Glutamatergic neuron (in vitro differentiated cells): ENCODE measurements at places on chromosomes 13 and 19.

GRCh38 chr13:46361276-46361934, 25.6 kb downstream of the RUBCNL start:
- DNase-seq = no peak

GRCh38 chr13:52665325-52665724, 12.7 kb downstream of the SUGT1 start:
- DNase-seq = no peak

GRCh38 chr13:40370661-40371060, 295.8 kb downstream of the FOXO1 start:
- no peak for DNase-seq

- DNase-seq = no peak
Measured at GRCh38 chr13:28551498-28551895, 56.6 kb upstream of the FLT1 start.

- DNase-seq = no peak
Measured at GRCh38 chr19:15062036-15062435, 12.8 kb downstream of the CASP14 start.

DNA sequence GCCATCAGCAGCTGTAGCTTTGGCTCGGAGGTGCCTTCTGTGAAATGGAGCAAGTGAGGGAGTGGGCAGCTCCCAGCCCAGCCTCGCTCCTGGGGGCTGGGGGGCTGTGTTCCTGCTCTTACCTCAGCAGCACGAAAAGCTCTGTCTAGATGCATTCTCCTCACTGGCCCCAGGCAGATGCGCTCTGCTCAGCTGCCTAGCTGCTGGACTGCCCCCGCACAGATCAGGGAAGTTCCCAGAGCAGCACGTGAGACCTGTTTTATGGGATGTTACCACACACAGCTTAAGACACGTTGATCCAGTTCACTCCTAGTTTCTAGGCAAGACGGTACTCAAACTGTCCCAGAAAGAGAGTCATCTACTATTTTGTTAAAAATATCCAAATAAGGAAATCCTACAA, 13.6 kb downstream of the LCP1 start:
- no peak for DNase-seq

DNA sequence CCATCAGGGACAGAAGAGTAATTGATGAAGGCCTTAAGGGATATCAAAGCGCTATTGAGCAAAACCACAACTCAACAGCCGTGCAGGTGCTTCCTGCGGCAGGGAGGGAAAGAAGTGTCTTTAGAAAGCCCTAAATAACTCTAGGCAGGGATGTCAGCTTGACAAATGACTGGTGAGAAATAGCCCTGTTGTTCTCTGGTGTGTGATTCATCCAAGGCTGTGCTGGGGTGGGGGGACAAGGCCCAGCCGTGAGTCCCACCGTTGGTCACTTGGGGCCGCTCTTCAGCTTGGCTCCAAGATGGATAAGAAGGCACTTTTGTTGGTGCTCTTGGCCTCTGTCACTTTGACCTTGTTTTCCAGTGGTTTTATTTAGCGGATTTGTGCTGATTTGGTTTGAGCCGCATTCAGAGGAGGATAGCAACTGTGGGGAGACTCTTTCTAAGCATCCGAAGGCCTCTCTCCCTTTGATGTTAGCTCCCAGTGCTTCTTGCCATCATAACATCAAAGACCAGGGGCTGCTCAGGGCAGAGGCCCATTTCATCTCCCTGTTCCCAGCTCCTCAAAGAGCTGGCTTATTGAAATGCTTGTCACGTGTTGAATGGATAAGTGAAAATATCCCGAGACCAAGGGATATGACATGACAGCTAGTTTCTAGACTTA, 130.3 kb upstream of the SERP2 start:
- no peak for DNase-seq

DNA sequence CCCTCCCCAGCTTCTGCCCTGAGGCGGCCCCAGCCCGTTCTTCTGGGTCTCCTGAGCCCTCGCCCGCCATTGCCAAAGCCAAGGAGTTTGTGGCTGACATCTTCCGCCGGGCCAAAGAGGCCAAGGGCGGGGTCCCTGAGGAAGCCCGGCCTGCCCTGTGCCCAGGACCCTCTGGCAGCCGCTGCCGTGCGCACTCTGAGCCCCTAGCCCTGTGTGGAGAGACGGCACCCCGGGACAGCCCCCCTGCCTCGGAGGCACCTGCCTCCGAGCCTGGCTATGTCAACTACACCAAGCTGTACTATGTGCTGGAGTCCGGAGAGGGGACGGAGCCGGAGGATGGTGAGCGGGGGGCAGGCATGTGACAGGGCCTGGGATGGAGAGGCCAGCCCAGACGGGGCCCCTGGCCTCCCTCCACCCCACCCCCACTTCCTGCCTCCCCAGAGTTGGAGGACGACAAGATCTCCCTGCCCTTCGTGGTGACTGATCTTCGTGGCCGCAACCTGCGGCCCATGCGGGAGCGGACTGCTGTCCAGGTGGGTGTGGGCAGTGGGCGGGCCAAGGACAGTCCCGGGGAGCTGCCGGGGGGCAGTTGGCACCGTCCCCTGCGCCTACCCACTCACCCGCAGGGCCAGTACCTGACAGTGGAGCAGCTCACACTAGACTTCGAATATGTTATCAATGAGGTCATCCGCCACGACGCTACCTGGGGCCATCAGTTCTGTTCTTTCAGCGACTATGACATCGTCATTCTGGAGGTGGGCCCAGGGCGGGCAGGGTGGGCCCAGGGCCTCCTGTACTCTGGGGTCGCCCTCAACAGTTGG, 7.0 kb downstream of the DCAF15 start:
- no peak for DNase-seq

- no peak for DNase-seq
Measured at GRCh38 chr13:93951108-93951507, 528.4 kb downstream of the DCT start.

DNA sequence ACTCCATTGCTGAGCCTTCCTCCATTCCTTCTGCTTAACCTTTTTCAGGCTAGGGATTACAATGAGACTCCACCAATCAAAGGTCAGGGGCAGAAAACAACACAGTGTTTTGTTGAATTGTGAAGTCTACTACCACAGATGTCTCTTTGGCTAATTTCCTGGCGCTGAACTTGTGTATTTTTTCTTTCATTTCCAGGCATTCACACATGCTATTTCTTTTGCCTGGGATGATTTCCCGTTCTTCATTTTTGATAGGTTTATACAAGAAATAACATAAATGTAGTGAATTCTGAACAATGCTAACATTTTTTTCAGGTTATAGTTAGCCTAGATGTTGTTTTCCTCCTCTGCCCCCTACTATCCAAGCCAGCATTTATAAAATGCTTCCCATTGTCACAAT, 64.3 kb downstream of the OLFM4 start:
- DNase-seq = no peak

DNA sequence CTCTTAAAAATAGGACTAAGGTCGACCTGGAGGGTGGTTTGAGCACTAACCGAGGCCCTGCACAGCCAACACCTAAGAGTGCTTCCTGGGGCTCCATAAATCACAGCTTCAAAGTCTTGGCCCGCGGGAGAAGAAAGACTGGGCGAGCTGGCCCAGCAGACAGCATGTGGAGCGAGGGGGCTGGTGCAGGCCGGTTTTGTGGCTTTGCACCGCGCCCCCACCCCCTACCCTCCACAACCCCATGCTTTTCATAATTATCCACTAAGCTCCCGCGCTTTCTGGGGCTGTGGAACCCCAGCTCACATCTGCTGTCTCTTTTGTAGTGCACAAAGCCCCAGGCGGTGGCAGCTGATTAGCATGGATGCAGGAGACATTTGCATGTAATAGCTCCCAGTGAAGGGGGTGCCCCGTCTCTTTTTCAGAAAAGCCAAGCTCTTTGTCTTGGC, 17.1 kb downstream of the CARM1 start:
- peak; percentile 76 for DNase-seq

- no peak for DNase-seq
Measured at GRCh38 chr19:6677495-6677882, 7.5 kb upstream of the TNFSF14 start.

GRCh38 chr13:20465218-20465879, 60.3 kb downstream of the CRYL1 start:
- no peak for DNase-seq

- peak; percentile 91 for DNase-seq
Measured at GRCh38 chr13:19818223-19818842, 35.6 kb upstream of the PSPC1 start.

GRCh38 chr19:2362970-2363300, 2.9 kb downstream of the TMPRSS9 start:
- DNase-seq = no peak

DNA sequence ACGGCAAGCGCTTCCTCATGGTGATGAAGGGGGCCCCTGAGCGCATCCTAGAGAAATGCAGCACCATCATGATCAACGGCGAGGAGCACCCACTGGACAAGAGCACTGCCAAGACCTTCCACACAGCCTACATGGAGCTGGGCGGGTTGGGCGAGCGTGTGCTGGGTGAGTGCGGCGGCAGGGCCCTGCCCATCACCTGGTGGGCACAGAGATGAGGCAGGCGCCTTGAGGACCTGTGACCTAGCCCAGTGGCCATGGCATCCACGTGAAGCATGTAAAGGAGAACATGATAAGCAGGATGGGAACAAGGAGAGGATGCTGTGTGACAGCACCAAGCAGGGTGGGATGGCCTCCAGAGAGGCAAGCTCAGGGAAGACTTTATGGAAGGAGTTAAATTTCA, 18.5 kb downstream of the ATP12A start:
- no peak for DNase-seq

- DNase-seq = no peak
Measured at GRCh38 chr13:86080340-86080995, 281.2 kb upstream of the SLITRK6 start.

GRCh38 chr19:9431475-9431874, 3.9 kb downstream of the ZNF266 start:
- DNase-seq = peak; percentile 43

DNA sequence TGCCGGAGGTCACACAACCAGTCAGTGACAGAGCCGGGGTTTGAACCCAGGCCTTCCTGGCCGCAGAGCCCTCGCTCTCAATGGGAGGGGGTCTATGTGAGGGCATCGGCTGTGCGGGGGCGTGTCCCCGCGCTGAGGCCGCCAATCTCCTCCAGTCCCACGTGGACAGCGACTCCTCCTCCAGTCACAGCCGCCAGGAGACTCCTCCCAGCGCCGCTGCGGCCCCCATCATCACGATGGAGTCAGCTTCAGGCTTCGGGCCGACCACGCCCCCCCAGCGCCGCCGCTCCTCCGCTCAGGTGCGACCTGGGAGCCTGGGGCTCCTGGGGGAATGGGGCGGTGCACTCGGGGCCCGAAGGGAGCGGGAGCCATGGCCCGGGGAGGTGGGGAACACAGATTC, 6.0 kb downstream of the SPRED3 start:
- peak; percentile 75 for DNase-seq

GRCh38 chr19:4241824-4242430, 5.0 kb upstream of the YJU2 start:
- no peak for DNase-seq

GRCh38 chr13:34701919-34702318, 240.2 kb upstream of the NBEA start:
- DNase-seq = no peak

- DNase-seq = no peak
Measured at GRCh38 chr13:72317346-72318109, 409.9 kb downstream of the MZT1 start.

- no peak for DNase-seq
Measured at GRCh38 chr13:74017301-74018061, 116.7 kb downstream of the KLF12 start.

GRCh38 chr13:20405691-20406090, 120.0 kb downstream of the CRYL1 start:
- DNase-seq = peak; percentile 42

GRCh38 chr19:10499550-10500246, 3.5 kb downstream of the KEAP1 start:
- no peak for DNase-seq

GRCh38 chr19:3970808-3971598, at the start of gene DAPK3:
Gene DAPK3, minus strand, starts transcription at chr19:3971099. Its CDS starts 1,364 bp downstream, at chr19:3969735.
- peak; percentile 99 for DNase-seq

DNA sequence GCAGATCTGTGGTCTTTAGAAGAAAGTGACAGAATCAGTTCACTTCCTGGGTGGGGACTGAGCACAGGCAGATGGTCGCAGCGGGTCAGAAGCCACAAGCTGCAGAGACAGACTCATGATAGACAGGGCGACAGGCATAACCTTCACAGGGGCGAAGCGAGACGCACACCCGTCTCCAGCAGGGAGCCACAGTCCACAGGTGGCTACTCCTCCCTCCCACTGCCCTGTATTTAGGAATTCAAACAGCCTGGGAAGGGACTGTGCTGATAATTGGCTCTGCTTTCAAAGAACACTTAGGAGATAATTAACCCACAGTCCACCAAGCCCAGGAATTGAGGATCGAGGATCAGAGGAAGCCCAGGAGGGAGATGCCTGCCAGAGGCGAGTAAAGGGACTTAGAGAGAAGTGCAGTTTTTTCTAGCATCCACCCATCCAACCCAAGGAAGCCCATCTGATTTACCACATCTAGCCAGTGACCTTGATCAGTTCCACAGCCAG, 23.2 kb downstream of the RFX2 start:
- peak; percentile 56 for DNase-seq

GRCh38 chr13:98429977-98430736, 146.8 kb downstream of the STK24 start:
- DNase-seq = no peak
